ENCODE measurements at places on chromosomes 3 and 15.

GRCh38 chr15:70062321-70062956 is 35.3 kb downstream of the TLE3 start:
- no peak for DNase-seq

DNA sequence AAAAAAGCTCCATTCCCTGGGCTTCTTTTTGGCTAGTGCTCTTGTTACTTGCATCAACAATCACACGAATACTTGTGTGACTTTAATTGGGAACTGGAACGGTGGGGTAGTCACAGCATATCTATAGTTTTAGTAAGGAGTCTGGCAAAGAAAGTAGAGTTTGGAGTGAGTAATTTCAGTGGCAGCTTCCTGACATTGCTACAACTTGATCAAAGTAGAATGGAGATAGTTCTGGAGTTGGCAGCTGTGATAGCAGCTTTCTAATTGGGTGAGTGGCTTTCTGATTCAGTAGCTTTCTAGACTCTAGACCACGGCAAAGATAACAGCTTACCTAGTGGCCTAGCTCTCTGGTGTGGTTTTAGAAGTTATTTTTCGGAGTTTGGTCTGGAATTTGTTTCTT is 475.0 kb downstream of the TUSC7 start:
- no peak for DNase-seq

DNA sequence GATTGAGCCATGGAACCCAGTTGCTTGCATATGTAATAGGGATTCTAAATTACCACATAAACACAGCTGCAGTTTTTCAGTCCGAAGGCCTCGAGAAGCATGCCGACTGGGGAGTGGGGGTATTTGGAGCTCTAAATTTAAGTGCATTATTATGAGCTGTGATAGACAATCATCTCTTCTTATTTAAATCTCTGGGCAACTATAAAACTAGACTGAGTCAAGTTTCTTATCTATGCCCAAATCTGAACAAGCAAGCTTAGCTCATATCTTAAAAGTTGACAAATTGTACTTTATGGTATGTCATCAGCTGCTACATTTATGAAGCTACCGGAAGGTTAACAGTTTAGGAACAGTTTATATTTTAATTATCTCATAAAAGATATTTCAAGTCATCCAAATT is 19.5 kb upstream of the THRB start:
- no peak for DNase-seq

- no peak for DNase-seq
These were observed 4.5 kb upstream of the ULK3 start for GRCh38 chr15:74847432-74847831.

- no peak for DNase-seq
These were observed 23.2 kb downstream of the SERPINI2 start for GRCh38 chr3:167450675-167451074.

DNA sequence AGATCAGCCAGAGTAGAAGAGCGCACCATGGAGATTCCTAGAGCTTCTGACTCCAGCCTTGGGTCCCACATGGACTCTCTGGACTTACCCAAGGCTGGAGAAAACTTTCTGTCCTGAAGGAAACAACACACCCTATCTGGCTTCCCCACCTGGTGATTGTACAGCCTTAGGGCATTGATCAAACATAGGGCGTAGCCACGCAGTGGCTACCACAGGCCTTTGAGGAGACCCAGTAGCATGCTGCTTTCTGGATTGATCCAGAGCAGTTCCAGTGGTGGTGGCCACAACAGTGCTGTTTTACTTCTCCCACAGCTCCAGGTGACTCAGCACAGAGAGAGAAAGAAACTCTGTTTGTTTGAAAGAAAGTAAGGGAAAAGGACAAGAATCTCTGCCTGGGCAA is 23.5 kb downstream of the PYDC2 start:
- no peak for DNase-seq

GRCh38 chr15:36356978-36357601 is 222.3 kb upstream of the CDIN1 start:
- no peak for DNase-seq

- no peak for DNase-seq
These were observed 152.2 kb upstream of the SLC2A2 start for GRCh38 chr3:171178714-171179113.

GRCh38 chr3:173744479-173744878 is 346.9 kb downstream of the NLGN1 start:
- DNase-seq: no peak

GRCh38 chr3:71503525-71504249 is 79.8 kb downstream of the FOXP1 start:
- no peak for DNase-seq

DNA sequence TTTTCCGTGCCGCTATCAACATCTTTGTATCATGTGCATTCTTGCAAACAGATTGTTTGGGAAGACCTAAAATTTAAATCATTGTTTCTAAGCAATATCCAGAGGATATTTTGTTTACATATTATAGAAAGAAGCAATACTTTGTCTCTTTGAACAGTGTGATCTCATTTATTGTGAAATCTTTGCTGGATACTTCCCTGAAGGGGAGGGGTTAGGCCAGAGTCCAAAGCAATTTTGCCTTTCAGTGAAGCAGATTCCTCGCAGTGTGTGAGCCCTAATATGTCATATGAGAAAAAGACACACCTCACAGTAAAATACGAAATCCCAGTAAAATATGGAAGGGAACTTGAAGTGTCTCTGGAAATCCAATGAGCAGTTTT is 158.7 kb upstream of the SLCO3A1 start:
- no peak for DNase-seq

GRCh38 chr3:75692061-75692460 is 27.9 kb downstream of the FRG2C start:
- DNase-seq: no peak

DNA sequence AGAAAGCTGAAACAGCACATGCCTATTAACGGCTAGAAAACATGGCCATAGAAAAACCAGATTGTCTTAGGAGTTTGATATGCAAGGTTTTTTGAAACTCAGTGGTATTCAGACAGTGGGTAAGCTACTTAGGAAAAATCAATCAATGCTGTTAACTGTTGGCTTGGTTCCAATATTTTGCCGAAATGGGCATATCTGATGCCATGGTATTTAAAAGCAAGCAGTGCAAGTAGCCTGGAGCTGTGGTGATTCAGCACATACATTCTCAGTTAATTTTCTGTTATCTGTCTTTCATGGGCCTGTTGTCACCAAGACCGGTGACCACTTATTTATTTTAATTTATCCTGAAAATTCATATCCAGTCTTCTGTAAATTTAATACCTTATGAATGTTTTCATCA is 17.3 kb upstream of the SUCNR1 start:
- DNase-seq: no peak

DNA sequence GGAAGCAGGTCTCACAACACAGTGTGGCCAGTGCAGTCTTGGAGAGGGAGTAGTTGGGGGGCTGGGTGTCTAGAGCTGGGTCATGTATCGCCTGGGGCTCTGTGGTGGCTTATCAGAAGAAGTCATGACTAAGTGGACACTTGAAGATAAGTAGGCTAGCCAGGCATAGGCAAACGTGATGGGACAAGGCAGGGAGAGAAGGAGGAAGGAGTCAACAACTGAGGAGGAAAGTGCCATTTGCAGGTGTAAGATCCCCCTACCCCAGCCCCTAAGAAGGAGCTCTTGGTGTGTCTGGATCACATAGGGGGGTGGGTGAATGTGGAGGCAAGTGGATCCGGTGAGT is 352.3 kb downstream of the LRTM1 start:
- DNase-seq: no peak

- DNase-seq: no peak
These were observed 9.9 kb upstream of the KNL1 start for GRCh38 chr15:40584191-40584590.

- no peak for DNase-seq
These were observed 237.1 kb upstream of the GOLGA6L4 start for GRCh38 chr15:83998486-83998885.

Data from T-helper 1 cell (primary cell).